NCI-H1694 treated with DMSO at 0.1 percent for 48 hours (cell line): ENCODE measurements at places on chromosomes 6 and 20.

DNA sequence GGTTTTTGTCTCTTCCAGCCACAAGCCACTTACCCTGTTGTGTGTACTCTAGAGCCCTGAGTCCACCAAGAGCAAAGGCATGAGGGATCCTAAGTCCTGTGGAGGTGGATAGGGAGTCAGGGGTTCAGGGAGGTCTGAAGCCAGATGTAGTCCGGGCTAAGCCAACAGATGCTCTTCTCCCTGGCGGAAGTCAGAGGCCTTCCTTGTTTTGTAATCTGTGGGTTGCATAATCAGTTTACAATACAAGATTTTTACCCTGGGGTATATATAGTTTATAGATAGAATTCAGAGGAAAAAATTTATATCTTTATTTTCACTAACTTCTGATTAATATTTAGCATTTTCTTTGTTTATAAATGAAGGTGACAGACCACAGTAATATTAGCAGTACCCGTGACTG is 9.2 kb downstream of the LAMP5 start:
- no peak for DNase-seq

DNA sequence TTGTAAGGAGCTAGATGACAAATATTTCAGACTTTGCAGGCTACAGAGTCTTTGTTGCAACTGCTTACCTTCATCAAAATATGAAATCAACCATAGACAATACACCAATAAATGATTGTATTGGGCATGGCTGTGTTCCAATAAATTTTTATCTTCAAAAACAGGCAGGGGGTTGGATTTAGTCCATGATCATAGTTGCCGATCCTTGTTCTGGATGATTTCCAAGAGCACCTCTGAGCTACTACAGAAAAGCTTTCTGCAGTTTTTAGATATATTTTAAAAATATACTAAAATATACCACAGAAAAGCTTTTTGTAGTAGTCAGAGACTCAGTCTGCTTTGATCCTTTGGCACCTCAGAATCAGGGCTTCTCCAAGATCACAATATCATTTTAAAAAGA is 145.0 kb downstream of the HTR1B start:
- no peak for DNase-seq

- no peak for DNase-seq
Measured at GRCh38 chr20:2809690-2810089, 5.1 kb upstream of the C20orf141 start.

- DNase-seq, result peak; percentile 80
Measured at GRCh38 chr6:22106451-22106850, 190.4 kb downstream of the PRL start.

DNA sequence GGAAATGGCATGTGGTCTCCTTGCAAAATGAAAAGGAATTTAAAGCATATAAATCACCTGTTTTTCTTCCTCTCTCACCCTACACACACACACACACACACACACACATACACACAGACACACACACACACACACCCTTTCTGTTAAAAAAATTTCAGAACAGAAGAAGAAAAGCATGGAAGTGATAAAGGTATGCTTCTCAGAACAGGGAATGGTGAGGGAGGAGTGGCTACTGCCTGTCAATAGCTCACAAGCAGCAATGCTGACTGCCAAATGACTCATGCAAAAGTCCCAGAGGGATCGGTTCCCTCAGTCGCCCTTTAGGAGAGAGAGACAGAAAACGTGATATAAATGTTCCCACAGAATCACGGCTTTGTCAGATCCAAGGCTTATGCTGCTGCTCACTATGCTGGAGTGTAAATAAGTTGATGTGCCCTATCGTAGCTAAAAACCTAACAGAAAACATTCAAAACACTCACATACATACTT is 102.6 kb downstream of the IBTK start:
- DNase-seq, result peak; percentile 87

DNA sequence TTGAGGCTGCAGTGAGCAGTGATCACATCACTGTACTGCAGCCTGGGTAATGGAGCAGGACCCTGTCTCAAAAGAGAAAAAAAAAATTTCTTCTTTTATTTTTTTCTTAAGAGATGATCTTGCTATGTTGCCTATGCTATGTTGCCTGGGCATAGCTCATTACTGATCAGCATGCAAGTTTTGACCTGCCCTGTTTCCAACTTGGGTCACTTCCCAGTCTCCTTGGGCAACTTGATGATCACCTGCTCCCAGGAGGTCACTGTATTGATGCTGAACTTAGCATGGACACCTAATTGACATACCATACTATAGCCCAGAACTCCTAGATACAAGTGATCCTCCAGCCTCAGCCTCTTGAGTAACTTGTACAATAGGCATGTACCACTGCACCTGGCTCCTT is 30.7 kb upstream of the NANP start:
- DNase-seq, result no peak

GRCh38 chr6:122077603-122078002 is 321.8 kb upstream of the HSF2 start:
- DNase-seq, result no peak

DNA sequence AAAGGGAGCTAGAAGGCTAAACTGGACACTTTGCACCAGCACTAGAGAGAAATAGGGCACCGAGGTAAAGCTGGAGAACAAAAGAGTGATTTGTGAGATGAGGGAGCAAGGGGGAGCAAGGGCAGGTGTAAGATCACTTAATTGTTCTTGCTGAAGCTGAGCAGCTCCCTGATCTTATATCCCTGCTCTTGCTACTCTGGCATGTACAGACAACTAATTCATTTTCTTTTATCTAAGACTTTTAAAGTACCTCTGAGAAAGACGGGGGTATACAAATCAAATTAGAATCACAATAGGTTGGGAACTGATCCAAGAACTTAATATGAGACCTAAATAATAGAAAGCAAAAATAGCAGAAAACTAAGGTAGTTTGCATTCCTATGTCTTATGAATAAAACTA is 381.7 kb upstream of the POU3F2 start:
- no peak for DNase-seq

DNA sequence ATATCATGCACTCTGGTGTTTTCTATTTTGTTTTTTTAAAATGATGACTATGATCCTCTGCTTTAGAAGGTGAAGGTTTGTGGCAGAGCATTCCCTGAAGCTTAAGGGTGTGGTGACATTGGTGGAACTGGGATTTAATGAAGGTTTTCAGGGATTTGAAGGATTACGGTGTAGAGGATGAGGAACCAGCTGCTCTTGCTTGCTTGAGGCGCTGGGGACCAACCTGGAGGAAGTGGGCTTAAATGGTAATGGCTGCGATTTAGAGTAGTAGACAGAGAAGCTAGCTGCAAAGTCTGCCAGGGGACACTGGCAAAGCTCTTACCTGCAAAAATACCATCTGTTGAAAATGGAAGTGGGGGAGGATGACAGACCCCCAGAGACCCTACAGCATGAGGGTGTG is 241.8 kb downstream of the CLIC5 start:
- no peak for DNase-seq

GRCh38 chr20:21517566-21518277 is 3.9 kb upstream of the NKX2-2 start:
- DNase-seq, result no peak

DNA sequence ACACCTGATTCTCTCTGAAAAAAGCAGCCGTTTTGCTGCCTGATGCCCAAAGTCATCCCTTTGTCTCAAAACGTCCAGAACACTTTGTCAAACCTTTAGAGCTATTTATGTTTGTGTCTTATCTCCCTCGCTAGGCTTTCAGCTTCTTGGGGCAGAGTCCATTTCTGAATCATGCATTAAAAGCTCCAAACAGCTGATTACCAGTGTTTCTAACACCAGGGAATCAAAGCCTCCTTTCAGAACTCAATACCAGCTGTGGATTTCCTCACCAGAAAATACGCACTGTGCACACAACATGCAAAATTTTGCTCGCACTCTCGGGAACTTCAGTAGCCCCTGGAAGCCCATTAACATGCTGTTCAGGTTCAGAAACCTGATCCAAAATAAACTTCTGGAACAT is 333.3 kb downstream of the HACE1 start:
- DNase-seq, result no peak

DNA sequence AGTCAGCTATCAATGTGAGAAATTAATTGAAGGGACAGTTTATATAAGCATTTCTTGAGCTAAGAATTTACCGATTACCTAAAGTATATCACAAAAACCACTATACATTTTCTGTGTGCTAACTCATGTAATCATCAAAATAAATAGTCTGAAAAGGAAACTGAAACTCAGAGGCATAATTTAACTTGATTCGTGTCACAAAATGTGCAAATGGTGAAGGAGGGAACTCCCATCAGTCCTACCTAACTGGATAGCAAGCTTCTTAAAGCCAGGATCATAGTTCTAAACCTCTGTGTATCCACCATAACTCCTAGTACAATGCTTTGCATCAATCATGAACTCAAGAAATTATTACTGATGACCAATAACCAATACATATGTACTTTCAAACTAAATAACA is 91.0 kb downstream of the ASCC3 start:
- no peak for DNase-seq

GRCh38 chr20:48722737-48723191 is 105.0 kb downstream of the PREX1 start:
- peak; percentile 27 for DNase-seq

GRCh38 chr20:31845300-31845863 is at the start of gene FOXS1:
Gene FOXS1, minus strand, starts transcription at chr20:31845604. Its CDS starts 62 bp downstream, at chr20:31845542.
- no peak for DNase-seq
